ENCODE measurements at places on chromosomes 1 and 21.

GRCh38 chr1:183463566-183463965 is 8.7 kb upstream of the SMG7 start:
- no peak for DNase-seq

DNA sequence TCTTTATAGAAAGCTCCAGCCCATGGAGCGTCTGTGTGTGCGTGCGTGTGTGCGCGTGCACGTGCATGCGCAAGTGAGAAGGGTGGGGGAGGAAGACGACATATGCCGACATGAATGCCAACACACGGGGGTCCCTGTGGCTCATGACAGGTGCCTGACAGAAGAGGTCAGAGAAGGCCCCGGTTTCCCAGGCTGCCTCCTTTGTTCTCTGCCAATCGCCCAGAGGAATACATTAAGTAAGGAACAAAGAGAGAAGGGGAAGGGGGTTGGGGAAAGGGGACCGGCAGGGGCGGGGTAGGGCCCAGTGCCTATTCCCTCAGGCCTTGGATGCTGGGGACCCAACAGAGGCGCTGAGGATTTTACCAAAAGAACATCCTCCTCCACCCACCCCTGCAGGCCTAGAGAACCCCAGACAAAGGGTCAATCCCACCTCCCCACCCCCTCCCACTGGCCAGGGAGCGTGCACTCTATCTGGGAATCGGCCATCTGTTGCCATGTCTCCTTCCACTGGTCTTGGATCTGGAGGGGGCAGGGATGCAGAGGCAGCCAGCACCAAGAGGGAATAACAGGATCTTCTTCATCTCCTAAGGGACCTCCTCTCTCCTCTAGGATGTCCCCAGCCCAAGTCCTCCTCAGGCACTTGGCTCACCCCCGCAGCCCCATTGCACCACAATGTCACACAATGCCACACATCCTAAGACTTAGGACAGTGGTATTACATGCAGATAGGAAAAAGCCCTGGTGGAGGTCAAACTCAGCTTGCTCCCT is 39.4 kb downstream of the PIK3C2B start:
- no peak for DNase-seq

DNA sequence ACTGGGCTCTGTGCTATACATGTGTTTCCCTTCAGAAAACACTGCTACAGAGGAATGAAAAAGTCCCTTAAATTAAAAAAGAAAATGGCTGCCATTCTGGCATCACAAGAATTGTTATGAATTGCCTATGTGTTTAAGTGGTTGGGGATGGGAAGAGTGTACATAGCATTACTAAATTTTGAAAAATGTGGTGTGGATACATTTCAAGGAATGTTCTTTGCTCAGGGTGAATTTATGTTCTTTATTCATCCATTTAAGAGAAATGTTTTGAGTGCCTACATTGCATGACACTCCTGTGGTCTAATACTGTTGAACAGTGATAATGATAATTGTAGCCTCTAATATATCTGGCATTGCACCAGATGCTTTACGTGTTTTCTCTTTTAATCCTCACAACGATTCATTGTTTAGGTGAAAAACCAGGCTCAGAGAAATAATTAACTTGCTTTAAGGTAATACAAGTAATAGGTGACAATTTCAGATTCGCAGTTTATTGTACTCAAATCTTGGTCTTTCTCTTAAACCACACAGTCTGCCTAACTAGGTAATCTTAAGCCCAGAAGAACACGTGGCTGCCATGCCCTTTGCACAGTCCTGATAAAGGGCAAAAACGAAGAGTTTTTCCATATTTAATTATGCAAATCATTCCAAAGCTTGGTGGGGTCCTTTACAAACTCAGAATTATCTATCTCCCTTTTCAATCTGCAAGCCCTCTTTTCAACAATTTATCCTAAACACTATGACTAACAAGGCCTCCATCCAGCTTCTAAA is 31.5 kb downstream of the DPT start:
- no peak for DNase-seq

GRCh38 chr1:109657395-109657794 is 1.5 kb downstream of the GSTM4 start:
- DNase-seq, result no peak

GRCh38 chr1:185567440-185567839 is 166.8 kb upstream of the HMCN1 start:
- no peak for DNase-seq

DNA sequence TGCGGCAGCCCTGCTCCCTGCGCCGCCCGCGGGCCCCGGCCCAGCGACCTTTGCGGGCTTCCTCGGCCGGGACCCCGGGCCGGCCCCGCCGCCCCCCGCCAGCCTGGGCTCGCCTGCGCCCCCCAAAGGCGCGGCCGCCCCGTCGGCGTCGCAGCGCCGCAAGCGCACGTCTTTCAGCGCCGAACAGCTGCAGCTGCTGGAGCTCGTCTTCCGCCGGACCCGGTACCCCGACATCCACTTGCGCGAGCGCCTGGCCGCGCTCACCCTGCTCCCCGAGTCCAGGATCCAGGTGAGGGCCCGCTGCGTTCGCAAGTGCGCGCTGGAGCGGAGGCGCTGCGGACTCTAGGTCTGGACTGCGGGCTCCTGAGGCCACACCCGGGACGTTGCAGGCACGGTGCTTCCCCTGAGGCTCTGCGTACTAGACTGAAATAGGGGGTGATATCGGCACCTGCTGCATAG is 351 bp downstream of the MIXL1 start:
- DNase-seq, result no peak

GRCh38 chr1:222948079-222948478 is 133.2 kb downstream of the DISP1 start:
- no peak for DNase-seq

DNA sequence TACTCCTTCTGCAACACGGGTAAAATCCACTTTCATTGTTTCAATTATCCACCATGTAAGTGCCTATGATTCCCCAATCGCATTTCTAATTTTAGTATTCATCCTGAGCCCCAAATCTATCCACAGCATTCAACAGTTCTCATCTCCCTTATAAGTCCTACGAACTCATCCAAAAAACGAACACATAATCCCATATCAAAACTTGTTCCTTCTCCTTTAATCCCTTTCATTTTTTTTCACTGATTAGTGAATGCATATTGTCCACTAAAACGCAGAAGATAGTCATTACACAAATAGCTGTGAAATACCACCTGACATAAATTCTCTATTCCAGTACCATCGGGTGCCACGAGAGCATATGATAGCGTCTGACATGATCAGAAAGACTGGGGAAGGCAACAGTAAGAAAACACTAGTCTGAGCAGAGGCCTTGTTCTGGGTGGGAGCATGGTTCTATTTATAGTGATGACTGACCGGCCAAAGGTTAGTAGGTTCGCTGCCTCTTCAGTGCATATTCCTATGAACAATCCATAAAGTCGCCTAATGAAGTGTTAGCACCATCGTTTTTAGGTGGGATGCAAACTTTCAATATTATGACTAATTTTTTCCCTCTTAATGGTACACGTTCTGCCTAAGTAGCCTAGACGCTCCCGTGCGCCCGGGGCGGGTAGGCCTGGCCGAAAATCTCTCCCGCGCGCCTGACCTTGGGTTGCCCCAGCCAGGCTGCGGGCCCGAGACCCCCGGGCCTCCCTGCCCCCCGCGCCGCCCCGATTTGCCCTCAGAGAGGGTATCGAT is 648 bp downstream of the ATP5PF start:
- DNase-seq, result peak; percentile 51

- DNase-seq, result no peak
These were observed 8.9 kb upstream of the LEFTY1 start for GRCh38 chr1:225897595-225898514.

DNA sequence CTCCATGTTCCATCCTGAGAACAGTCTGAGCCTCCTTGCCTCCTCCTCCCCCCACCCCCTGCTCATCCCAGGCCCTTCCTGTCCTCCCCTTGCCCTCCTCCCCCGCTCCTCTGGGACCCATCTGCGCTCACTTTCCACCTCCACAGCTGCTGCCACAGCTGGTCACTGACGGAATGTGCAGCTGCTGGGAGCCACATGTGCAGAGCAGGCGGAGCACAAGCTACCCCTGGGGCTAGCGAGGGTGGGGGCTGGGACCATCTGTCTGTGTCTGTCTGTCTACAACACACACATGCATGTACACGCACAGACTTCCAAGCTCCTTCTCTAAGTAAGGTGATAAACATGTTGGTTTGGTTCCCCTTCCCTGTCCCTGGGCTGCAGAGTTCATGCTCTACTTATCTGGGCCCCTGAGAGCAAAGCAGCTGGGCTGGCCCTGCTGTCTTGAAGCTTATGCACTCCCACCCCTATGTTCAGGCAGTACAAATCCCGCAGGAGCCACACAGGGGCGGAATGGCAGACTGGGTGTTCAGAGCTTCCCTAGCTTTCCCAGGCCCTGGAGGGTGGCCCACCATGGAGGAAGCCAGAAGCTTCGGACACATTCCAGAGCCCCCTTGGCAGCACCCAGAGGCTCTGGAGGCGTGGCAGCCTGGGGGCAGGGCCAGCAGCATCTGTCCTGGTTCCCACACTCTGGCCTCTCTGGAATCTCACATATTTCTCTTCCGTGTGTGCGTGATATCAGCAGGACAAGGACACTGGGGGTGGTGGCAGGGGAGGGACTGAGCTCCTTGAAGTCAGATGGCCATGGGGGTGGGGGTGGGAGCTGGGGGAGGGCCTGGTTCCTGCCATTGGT is 7.0 kb upstream of the HEYL start:
- no peak for DNase-seq

DNA sequence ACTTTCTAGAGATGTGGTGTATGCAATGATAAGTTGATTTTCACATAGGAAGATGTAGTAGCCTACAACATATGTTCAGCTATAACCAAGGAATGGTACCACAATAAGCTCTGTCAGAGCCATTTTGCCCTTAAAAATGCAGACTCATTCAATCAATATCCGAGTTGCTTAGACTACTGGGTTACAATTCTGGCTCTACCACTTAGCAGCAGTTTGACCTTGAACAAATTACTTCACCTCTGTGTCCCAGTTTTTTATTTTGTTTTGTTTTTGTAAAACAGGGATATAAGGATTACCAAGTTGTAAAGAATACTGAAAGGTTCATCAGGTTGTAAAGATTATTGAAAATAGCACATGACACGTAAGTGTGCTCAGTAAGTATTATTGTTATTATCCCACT is 9.3 kb downstream of the EPS15 start:
- no peak for DNase-seq

Measured in activated naive CD4-positive, alpha-beta T cell treated with anti-CD3 and anti-CD28 coated beads, Interleukin-2, amount 50 U/mL, for 16 hours (primary cell).